ENCODE measurements at places on chromosomes 7 and 10. TPM values are rescaled to one million over a fixed set of nuclear protein-coding genes. Genes with fewer than 3 reads are reported as not detected.

GRCh38 chr7:85030893-85031292, 156.0 kb downstream of the SEMA3D start:
- DNase-seq, result no peak

DNA sequence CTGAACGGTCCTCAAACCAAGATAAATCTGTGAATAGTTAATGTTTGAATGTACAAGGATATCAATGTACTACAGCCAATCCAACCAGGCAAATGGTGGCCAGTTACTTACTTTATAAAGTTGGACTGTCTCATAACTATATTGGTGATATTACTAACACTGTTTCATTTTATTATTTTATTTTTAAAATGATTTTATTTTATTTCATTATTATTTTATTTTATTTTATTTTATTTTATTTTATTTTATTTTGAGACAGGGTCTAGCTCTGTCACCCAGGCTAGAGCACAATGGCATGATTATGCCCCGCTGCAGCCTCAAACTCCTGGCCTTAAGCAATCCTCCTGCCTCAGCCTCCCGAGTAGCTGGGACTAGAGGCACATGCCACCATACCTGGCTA, 6.8 kb downstream of the IL15RA start:
- DNase-seq, result no peak

PON1 gene
- total RNA-seq, result not detected

DNA sequence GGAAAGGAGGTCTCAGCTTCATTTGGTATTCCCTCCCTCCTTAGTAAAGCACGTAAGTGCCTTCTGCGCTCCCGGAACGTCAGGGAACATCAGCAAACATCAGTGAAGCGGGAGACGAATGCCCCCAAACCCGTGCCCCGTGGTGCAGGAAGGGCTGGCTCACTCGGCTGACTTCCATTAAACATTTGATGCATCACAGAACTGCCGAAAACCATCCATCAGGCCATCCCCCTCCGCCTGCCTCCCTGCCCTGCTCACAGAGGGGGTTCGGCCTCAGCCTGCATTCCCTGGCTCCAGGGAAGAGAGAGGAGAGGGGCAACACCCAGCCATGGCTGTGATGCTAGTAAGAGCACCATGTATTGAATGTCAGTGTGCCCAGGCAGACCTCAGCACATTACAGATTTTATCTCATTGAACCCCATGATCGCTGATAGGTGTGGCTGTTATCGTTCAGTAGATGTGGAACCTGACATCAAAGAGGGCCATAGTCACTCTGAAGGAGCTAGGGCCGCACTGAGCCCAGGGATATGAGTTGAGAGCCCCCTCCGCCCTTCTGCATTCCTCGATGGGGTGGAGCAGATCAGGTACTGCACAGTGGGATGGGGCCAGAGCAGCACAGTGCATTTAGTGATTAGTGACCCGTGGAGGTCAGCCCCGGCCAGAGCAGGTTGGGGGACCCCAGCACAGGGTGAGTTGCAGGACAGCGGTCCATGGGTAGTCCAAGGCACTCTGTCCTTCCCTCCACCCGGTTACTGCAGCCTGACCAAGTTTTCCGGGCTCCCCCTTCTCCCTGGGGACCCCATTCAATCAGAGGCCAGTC, 146.4 kb downstream of the RPS24 start:
- DNase-seq, result no peak

- DNase-seq, result no peak
These were observed 32.6 kb upstream of the AGMO start for GRCh38 chr7:15594461-15594860.

DNA sequence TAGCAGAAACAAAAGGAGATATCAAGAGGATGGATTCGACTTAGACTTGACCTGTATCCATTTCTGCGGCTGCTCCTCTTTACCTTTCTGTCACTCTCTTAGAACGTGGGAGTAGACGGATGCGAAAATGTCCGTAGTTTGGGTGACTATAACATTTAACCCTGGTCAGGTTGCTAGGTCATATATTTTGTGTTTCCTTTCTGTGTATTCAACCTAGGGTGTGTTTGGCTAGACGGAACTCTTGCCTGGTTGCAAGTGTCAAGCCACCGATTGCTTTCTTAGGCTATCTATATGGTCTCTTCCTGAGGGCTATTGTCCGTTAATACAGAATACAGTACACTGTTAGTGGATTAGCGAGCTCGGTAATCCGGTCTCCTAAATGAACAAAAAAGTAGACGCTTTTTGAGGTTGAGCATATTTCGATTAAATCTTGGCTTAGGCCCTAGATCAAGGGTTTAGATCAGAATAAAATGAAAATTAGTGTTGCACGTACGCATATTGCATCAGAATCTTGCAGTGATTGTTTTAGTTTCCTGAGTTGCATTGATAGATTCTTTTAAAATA, 1.2 kb downstream of the PTEN start:
- no peak for DNase-seq

DNAH11 gene
- 14.2 TPM for total RNA-seq

GRCh38 chr10:15739254-15739970, 19.7 kb upstream of the ITGA8 start:
- no peak for DNase-seq

HOXA2 gene
- 5.4 TPM for total RNA-seq

- DNase-seq, result no peak
These were observed 95.5 kb downstream of the ZMYND11 start for GRCh38 chr10:230758-231157.

DNA sequence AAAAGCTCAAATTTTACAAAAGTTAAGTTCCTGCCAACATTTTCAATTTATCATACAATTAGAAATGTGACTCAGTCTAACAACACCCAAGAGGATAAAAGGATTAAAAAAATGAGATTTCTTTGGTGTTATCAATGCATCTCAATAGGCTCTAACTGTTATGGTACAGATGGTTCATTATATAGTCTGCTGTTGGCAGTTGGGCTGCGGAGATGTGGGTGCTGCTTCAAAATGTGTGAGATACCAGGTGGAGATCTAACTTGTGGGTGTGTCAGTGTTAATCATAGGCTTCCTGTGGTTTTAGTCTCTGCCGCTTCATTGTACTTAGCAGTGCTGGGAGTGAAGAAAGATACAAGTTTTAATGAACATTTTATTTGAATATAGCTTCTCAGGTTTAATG, 231.2 kb downstream of the EXOC4 start:
- DNase-seq, result no peak

DNA sequence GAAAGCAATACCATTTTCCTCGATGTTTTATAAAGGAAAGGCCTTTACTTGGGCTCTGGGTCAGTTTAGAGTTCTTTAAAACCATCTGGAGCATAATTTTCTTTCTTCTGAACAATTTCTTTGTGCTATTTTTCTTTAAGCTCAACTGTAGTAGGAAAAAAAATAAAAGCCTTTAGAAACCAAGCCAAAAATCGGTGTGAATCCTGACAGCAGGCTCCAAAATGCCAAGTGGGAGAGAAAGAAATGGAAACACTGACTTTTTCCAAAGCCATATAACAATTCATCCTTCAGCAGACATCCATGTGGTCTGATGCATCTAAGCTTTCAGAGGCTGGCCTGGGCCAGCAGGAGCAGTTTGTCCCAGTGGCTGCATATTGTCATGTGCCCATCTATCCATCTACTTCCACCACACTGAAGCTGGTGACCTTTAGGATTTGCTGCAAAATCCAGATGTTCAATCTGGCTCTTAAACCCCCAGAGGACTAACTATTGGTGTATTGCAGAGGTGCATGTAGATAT, 23.0 kb upstream of the ITPRID1 start:
- DNase-seq, result no peak

DNA sequence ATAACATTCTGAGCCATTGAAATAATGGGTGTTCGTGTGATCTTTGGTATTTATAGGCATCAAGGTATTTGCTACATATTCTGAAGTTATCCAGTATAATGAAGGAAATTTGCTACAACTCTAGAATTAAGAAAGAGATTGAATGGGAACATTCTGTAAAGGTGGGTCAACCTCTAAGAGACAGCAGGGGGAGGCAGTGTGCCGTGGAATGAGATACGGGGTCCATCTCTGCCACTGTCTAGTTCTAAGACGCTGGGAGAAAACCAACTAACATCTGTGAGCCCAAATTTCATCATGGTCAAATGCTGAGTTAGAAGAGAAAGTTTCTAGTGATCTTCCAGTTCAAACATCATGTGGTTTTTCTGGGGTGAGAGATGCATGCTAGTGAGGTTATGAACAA, 368.9 kb downstream of the SORCS1 start:
- DNase-seq, result no peak

- DNase-seq, result no peak
These were observed 140.9 kb downstream of the BTAF1 start for GRCh38 chr10:92064506-92064905.

GRCh38 chr7:79741684-79742083, 288.2 kb upstream of the MAGI2 start:
- no peak for DNase-seq

- no peak for DNase-seq
These were observed 61.9 kb downstream of the KLHDC10 start for GRCh38 chr7:130131964-130132875.

- no peak for DNase-seq
These were observed 21.6 kb upstream of the FAM180A start for GRCh38 chr7:135770139-135770710.

ZCWPW1 gene
- 7.6 TPM for total RNA-seq

GRCh38 chr7:2471396-2471795, 4.8 kb downstream of the GRIFIN start:
- DNase-seq, result no peak

DNAJC9 gene
- 11.5 TPM for total RNA-seq

DNA sequence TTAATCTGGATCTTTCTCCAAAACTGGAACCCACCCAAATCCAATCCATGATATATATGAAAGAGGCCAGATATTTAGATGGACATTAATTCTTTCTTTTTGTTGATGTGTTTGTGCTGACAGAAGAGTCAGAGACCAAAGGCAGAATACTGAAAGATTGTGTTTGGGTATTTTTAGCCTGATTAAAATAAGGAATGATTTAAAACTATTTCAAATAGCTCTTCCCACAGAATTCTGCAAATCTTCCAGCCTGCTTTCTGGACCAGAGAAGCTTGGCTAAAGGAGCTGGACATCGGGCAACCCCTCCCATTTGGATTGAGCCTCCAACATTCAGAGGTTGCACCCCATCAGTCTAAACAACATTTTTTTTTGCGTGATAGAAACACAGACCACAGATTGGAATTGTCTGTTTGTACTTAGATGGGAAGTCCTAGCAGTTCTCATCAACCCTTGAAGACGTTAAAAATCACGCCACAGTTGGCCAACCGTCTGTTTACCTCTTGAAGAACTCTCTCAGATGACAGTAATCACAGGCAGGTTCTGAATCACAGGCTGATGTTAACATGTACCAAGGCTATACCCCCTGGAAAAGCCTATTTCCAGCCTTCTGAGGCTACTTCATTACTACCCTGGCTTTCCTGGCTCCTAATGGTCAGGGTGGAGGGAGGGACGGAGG, 155.2 kb upstream of the NRP1 start:
- no peak for DNase-seq

- no peak for DNase-seq
These were observed 2.2 kb upstream of the FZD8 start for GRCh38 chr10:35644050-35644950.

GRCh38 chr10:29595636-29596225, 39.0 kb downstream of the SVIL start:
- no peak for DNase-seq

PDE6C gene
- not detected for total RNA-seq

Data from esophagus muscularis mucosa (tissue), 4 donors.